Effector memory CD8-positive, alpha-beta T cell (primary cell): ENCODE measurements at places on chromosomes 11 and 22.

GRCh38 chr22:39123751-39124581, 26.9 kb downstream of the APOBEC3H start:
- no peaks in the 10 kb centered on the region for H3K27me3 ChIP-seq
- DNase-seq, result no peak
- H3K27ac ChIP-seq, result no peak overlapping the region
- peaks cover 23% of the 10 kb centered on the region for H3K4me1 ChIP-seq

DNA sequence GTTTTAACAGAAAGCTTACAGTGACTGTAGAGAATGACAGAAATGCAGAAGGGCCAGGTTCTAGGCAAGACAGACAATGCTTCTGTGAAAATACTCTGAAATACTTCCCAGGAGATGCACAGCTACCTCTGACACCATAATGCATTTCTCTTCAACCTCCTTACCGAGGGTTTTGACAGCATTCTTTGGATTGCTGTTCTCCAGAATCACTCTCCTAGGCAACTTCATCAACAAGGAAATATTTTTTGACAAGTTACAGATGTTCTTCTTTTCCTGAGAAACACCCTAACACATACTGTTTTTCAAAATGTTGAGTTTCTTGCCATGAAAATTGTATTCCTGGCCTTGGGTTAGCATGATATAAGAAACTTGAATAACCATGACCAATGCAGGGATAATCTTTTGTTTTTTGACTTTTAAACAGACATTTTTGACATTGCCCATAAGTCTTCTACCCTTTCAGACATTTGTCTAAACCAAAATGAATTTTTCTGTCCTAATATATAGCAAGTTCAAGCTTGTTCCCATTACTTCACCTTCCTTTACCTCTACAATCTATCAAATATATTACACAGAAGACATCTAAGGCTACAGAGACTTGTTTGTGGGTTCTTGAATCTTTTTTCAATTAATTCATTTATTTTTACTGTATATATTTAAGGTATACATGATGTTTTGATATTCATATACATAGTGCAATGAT, 108.1 kb downstream of the CCDC34 start:
- H3K4me3 ChIP-seq, result no peak overlapping the region
- H3K36me3 ChIP-seq, result no peaks in the 10 kb centered on the region
- H3K27me3 ChIP-seq, result peaks cover 41% of the 10 kb centered on the region
- no peak for DNase-seq
- H3K27ac ChIP-seq, result no peak overlapping the region
- no peaks in the 10 kb centered on the region for H3K4me1 ChIP-seq

- no peaks in the 10 kb centered on the region for H3K4me1 ChIP-seq
- DNase-seq, result no peak
- H3K36me3 ChIP-seq, result peaks cover 18% of the 10 kb centered on the region
- no peak overlapping the region for H3K4me3 ChIP-seq
Measured at GRCh38 chr11:78212586-78213371, 24.1 kb downstream of the USP35 start.

GRCh38 chr11:6497069-6497839, at the start of gene DNHD1:
Gene DNHD1 (plus strand): TSS chr11:6497280. CDS start chr11:6498216, 936 bp downstream.
- H3K4me1 ChIP-seq, result peaks cover 33% of the 10 kb centered on the region
- H3K4me3 ChIP-seq, result no peak within 1 kb of the TSS
- H3K36me3 ChIP-seq, result peaks cover 15% of the 10 kb centered on the region
- no peak for DNase-seq
- H3K27me3 ChIP-seq, result no peaks in the 10 kb centered on the region

GRCh38 chr11:120883404-120884080, 140.4 kb upstream of the TBCEL start:
- H3K4me3 ChIP-seq, result no peak overlapping the region
- H3K27me3 ChIP-seq, result peaks cover 32% of the 10 kb centered on the region
- H3K36me3 ChIP-seq, result no peaks in the 10 kb centered on the region
- DNase-seq, result no peak
- no peaks in the 10 kb centered on the region for H3K4me1 ChIP-seq
- H3K27ac ChIP-seq, result no peak overlapping the region

DNA sequence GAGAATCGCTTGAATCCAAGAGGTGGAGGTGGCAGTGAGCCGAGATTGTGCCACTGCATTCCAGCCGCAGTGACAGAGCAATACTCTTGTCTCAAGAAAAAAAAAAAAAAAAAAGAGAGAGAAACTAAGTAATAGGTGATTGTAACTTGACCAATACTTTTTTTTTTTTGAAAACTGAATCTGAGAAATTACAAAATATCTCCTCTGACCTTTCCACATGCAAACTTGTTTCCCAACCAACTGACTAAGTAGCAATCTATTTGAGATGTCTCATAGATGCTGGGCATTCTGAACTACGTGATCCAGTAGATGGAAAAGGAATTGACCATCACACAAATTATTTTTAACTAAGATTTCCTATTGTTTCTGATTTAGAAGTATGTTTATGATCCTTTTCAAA, 407.3 kb upstream of the CHORDC1 start:
- H3K27ac ChIP-seq, result no peak overlapping the region
- peaks cover 3% of the 10 kb centered on the region for H3K36me3 ChIP-seq
- H3K27me3 ChIP-seq, result no peaks in the 10 kb centered on the region
- no peak overlapping the region for H3K4me3 ChIP-seq

DNA sequence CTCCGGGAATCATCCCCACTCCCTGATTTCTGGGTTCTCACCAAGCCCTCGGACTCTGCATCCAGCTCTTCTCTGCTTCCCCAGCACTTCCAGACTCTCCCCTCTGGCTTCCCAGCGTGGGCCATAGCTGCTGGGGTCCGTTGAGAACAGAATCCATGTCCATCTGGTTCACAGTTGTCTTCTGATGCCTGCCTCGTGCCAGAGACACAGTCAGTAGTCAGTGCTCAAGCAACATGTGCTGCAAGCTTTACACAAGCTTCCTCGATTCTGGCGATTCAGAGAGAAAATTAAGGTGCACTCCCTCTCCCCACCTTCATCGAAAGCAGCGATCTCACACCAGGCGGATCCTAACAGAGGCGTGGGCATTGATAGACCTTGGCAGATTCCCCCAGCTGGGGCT, 495.5 kb downstream of the TBC1D22A start:
- H3K27me3 ChIP-seq, result peaks cover 19% of the 10 kb centered on the region
- no peak for DNase-seq
- no peak overlapping the region for H3K4me3 ChIP-seq
- no peaks in the 10 kb centered on the region for H3K36me3 ChIP-seq

DNA sequence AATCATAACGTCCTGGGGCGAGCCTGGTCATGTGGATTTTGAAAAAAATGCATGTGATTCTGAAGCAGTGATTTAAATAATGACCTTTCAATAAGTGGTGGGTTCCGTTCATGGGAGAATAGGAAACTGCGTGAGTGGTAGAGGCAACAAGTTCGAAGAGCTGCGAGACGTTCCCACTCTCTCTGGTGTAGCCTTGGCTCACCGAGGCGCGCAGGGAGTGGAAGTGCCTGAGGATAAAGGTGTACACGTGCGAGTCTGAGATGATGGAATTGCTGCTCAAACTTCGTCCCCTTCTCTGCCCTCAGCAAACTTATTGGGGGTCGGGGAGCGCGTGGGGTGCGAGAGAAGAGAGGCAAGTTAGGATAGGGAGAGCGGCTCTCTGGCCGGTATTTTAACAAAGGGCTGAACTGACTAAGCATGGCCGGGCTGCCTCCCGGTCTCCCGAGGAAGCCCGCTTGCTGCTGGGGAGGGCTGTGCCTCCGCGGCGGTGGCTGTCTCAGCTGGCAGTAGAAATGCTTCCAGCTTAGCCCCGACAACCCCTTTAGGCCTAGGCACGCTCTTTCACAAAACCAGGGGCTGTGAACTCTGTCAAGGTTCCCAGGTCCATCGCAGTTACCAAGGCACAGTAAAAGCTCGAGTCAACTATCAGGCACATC, 875 bp upstream of the STT3A start:
- peak overlapping the region; percentile 98 for H3K27ac ChIP-seq
- H3K4me3 ChIP-seq, result peak overlapping the region; percentile 93
- peaks cover 22% of the 10 kb centered on the region for H3K36me3 ChIP-seq
- no peak for DNase-seq
- H3K4me1 ChIP-seq, result peaks cover 36% of the 10 kb centered on the region

DNA sequence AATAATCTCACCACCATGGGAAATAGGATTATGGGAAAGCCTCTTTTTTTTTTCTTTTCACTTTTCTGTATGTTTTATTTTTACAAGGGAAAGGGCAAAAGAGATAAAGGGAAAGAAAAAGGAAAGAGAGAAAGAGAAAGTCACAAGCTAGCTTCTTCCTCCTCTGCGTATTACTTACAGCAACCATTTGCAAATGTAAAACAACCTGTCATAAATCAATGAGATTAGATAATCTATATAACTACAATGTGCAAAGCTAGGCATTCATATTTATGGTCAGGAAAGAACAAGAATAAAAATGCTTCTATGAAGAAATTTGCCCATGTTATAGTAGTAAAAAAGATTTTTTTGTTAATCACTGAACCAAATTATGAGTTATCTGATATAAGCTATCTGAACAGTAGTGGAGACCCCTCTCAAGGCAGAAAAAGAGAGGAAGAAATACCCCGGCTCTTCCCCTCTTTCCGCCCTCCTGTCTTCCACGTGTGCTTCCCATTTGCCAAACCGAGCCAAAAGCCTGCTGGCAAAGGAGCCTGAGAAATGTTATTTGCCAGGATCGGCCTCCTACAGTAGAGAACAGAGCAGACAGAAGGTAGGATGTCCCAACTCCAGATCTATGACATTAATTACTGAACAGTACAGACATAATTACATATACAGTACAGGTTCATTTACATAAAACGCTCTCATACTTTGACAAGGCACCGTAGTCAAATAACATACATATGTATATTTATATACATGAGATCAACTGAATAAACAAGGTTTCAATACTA, 50.2 kb downstream of the ARHGAP32 start:
- no peaks in the 10 kb centered on the region for H3K27me3 ChIP-seq
- no peaks in the 10 kb centered on the region for H3K36me3 ChIP-seq
- no peak for DNase-seq

DNA sequence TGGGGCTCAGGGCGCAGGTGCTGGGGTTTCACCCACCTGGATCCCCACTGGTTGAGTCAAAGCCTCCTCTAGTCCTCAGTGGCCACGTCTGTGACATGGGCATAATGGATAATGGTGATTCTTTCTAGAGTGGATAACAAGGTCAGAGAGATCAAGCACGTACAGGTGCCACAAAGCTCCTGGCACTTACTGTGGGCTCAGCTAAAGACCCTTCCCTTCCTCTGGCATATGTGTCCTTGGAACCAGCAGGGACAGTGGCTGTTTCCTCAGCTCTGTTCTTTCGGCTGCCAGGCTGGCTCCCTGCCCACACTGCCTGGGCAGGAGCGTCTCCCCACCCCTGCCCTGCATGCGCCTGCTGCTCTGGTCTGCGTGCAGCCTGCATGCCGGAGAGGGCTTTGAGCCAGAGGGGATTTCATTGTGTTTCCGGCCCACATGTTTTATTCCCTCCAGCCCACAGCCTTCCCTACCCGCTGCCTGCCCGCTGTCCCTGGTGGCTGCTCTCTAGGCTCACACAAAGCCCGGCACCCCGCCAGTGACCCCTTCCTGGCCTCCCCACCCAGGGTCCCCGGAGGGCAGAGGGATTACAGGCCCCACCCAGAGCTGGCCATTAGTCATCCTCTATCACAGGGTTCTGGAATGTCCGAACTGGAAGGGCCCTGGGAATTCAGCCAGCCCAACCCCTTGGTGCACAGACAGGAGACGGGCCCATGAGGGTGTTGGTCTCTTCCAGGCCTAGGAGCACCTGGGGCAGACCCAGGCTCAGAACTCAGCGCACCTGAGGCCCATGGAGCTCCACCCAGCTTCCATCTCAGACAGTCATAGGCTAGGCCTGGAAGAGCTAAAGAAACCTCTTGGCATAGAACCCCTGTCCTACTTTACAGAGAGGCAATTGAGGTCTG, 55.3 kb upstream of the GCAT start:
- H3K4me1 ChIP-seq, result peaks cover 12% of the 10 kb centered on the region
- peaks cover 8% of the 10 kb centered on the region for H3K36me3 ChIP-seq
- DNase-seq, result no peak
- H3K27me3 ChIP-seq, result no peaks in the 10 kb centered on the region

DNA sequence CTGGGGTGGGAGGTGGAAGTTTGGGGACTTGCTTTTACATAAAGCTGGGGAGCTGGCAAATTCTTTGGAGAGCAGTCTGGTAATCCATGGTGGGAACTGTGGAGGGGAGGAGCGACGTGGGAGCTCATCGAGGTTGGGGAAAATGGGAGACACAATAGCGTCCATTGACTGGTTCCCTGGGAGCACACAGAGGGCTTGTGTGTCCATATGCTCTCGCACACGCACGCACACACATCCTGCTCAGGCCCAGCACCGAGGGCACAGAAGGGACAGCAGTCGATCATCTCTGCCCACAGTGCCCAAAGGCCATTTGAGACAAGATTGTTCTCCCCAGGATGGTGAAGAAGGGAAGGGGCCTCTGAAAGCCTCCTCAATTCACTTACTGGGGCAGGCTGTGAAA, 53.7 kb downstream of the FBXO7 start:
- peaks cover 35% of the 10 kb centered on the region for H3K27me3 ChIP-seq
- H3K4me1 ChIP-seq, result no peaks in the 10 kb centered on the region
- H3K36me3 ChIP-seq, result no peaks in the 10 kb centered on the region
- H3K4me3 ChIP-seq, result no peak overlapping the region
- no peak for DNase-seq

- H3K4me3 ChIP-seq, result no peak overlapping the region
- no peaks in the 10 kb centered on the region for H3K27me3 ChIP-seq
- no peaks in the 10 kb centered on the region for H3K36me3 ChIP-seq
Measured at GRCh38 chr11:83706566-83706965, 420.4 kb upstream of the CCDC90B start.

DNA sequence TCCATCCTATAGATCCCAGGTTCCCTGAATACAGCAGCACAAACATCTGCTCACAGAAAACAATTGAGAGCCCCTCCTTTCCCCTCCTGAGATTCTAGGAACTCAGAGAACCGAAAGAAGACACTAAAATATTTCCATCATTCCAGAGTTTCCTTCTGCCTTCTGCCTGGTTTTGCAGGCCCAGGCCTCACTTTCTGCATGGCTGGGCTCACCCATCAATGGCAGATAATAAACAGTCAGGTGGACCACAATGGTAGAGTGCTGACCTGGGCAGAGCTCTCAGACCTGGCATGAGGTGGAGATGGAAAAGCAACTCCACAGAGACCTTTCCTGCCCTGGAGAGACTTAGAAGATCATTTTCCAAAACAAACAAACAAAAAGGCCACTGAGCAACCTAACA, 389.1 kb downstream of the NXPE2 start:
- H3K36me3 ChIP-seq, result no peaks in the 10 kb centered on the region
- H3K4me3 ChIP-seq, result no peak overlapping the region
- H3K27ac ChIP-seq, result no peak overlapping the region
- DNase-seq, result no peak
- peaks cover 10% of the 10 kb centered on the region for H3K27me3 ChIP-seq
- H3K4me1 ChIP-seq, result no peaks in the 10 kb centered on the region
